EL (cell line): ENCODE measurements at places on chromosomes 5 and 9.

DNA sequence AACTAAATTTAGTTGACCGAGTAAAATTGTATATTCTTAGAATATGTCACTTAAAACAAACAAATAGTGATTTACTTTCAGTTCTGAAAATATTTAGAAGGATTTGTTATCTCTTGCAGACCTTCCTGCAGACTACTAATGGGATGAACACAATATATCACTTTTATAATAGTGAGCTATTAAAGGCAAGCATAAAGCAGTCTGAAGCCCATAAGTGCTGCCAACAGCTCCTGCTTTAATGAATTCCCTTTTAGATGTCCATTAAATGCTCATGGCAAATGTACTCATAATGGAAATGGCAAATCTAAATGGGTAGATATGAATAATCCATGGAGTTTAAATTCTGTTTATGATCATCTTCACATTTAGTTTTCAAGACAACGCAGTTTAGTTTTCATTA is 170.2 kb downstream of the RANBP17 start:
- no peak for DNase-seq

GRCh38 chr5:173202266-173202875 is 32.6 kb downstream of the NKX2-5 start:
- DNase-seq: no peak

DNA sequence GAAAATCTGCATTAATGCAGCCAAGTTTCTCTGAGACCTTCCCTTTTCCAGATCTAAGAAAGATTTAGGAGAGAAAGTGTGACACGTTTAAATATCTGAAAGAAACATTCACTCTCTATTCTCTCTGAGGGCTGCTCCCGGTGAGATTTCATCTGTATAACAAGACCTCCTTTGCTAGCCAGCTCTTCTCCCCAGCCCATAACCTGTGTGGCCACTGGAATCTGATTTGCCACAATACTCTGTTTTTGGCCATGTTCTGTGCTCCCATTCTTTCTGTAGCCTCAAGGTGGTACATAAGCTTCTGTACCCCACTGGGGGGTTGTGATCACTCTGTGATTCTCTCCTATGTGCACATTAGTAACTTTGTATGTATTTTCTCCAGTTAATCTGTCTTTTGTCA is 291.0 kb upstream of the SEMA6A start:
- no peak for DNase-seq

- peak; percentile 16 for DNase-seq
Measured at GRCh38 chr5:54702470-54702869, 184.9 kb downstream of the SNX18 start.

GRCh38 chr5:110853267-110853666 is 114.5 kb downstream of the SLC25A46 start:
- DNase-seq: peak; percentile 36

DNA sequence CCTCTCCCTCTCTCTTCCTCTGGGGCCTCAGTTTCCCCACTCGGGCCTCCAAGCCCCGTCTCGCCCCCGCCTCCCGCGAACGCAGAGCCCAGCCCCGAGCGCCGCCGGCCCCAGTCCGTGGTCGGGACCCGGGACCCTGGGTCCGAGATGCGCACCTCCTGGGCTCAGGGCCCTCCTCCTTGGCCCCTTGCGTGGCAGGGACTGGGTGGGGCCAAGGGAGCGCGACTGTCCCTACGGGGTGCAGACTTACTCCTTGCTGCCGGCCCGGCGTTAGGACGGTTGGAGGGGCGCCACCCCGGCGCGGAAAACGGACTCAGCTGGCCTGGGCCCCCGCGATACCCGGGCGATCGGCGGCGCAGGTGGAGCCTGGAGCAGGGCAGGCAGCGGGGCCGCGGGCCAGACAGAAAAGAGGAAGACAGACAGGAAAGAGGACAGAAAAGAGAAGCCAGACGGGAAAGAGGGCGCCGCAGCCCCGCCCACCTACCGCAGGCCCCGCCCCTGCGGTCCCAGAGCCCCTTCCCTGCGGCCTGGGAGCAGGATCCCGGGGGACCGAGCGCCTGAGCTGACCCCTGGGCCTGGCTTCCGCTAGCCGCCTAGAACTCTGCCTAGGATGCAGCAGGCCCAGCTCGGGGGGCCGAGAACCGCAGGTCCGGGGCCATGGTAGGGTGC is at the start of gene GBGT1:
TSS of gene GBGT1 (minus strand) at position 411 of the 669 bp plus-strand sequence. CDS start 1,502 bp downstream, outside the sequence.
- peak; percentile 45 for DNase-seq

DNA sequence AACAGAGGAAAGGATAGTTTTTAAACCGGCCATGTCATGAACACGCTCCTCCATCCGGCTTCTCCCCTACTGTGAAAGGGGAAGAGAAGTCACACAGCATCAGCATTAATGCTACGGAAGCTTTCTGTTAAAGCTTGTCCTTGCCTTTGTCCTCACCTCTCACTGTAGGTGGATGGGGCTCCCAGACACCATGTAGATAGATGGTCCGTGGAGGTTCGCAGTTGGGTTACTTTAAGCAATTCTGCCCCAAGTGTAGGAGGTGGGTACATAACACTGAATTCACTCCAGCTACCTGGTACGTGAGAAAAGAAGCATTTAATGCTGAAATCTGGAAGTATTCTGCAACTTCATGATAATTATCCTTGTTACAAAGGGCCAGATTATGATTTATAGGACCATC is 165.8 kb downstream of the BAAT start:
- no peak for DNase-seq

- DNase-seq: no peak
Measured at GRCh38 chr5:77777281-77777892, 1.2 kb upstream of the TBCA start.

DNA sequence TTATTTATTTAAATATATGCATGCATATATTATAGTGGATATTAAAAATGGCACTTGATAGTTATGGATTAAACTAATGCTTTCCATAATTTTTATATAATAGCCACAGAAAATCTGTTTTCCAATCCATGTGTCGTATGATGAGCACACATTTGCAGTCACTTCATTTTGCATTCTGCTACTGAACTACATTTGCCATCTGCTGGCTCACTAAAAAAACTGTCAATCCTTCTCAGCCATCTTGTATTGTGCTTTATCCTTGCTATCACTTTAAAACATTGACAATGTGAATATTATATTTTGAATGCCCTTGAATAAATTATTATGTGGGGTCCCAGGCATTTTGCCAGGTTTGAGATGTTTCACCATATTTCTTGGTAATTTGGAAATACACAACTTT is 586.6 kb downstream of the DNAH5 start:
- no peak for DNase-seq

- DNase-seq: no peak
Measured at GRCh38 chr5:16521521-16522483, 56.2 kb upstream of the ZNF622 start.

- DNase-seq: no peak
Measured at GRCh38 chr9:115653171-115653606, 500.4 kb upstream of the PAPPA start.

DNA sequence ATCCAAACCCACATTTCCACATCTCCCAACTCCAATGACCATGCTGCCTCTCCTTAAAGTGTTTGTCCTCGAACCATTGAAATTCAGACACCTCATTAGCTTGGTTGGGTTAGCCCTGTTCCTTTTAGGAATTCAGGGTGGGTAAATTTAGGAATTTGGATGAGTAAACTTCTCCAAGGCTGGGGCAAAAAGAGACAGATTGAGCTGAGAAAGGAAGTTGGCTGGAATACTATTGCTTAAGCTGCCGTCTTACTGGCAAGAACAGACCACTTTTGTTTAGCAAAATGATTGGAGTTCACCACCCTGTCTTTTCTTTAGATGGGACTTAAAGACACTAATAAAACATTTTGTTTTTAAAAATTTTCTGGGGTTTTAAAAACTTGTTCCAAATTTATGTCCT is 143.6 kb upstream of the GDNF start:
- DNase-seq: no peak

DNA sequence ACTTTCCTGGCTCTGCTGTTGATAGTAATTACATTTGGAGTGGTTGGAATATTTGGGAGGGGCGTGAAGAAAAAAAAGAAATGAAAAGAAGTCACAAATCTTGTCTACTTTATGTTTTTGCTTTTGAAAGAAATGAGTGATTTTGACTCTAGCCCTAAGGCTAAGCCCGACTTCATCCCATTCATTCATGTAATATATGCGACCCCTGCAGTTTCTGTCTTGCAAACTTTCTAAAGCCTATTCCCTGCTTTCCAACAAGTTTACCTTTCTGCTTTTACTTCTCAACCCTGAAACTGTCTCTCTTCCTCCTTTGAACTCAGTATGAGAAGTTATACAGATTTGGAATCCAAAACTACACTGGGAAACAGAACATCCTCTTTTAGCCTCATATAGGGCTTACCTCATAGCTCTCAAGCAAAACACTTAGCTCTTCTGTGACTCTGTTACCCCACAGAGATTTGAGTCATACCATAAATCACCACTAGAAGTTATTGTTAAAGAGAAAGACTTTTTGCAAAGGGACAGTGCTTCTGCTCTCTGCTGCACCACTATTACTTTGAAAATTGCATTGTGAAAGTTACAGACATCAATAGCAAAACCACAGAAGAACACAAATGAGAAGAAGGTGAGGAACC is 1.6 kb downstream of the CFAP95 start:
- peak; percentile 23 for DNase-seq

- peak; percentile 77 for DNase-seq
Measured at GRCh38 chr9:36136272-36136893, at the start of gene GLIPR2. GLIPR2 (plus strand) TSS chr9:36136733; CDS start chr9:36136779, 46 bp downstream.

GRCh38 chr9:33676746-33677505 is 118.4 kb upstream of the PRSS3 start:
- DNase-seq: peak; percentile 23

GRCh38 chr5:144945503-144945902 is 774.8 kb downstream of the KCTD16 start:
- no peak for DNase-seq

GRCh38 chr5:21071421-21071820 is 1083.4 kb upstream of the CDH18 start:
- DNase-seq: no peak

DNA sequence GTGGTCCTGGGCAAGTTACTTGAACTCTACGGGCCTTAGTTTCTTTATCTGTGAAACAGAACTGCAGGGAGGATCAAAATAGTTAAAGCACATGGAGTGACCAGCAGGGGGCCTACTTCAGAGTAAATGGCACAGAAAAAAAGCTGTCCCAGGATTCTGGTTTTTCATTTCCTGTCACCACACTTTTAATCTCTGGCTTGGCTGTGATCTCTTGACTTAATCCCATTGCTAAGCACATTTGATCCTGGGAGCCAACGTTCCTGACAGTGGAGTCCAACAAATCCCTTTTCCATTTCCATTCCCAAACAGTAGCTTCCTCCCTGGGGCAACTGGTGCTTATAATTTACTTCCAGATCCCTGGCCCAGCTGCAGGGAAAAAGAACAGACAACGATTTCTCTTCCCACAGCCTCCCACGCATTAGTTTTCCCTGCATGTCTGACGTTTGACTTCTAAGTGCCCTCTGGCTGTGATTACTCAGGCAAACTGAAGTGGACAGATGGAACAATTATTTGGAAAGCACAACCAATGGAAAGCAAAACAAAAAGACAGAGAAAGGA is 136.5 kb upstream of the STK32A start:
- DNase-seq: peak; percentile 62

- DNase-seq: no peak
Measured at GRCh38 chr5:36938129-36938528, 61.6 kb downstream of the NIPBL start.

GRCh38 chr5:32572778-32573480 is 12.4 kb upstream of the SUB1 start:
- DNase-seq: no peak

- no peak for DNase-seq
Measured at GRCh38 chr5:162052676-162053075, 14.9 kb upstream of the GABRG2 start.

DNA sequence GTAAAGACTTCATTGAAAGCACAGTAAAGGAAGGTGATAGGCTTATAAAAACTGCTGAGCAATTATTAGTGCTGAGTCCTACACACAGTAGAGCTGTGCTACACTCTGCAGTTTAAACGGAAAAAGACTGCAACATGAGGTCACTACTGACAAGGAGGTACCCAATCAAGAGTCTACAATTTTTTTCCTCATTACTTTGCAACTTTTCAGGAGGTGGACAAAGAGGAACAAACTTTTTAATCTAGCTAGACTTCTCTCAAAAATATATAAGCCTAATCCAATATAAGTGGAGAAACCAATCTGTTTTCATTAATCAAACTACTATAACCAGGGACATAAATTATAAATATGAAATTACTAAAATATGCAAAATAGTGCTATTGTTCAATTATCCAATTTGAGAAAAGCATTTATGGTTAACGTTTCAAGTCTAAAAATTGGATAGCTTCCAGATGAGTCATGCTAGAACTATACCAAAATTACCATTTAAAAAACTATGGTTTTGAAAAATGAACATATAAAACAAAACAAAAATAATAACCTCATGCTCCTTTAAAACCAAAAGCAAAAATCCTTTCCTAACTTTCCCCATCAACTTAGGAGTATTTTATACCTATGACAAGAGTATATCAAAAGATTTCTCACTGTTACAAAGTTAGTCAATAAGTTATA is 37.7 kb downstream of the FAM13B start:
- DNase-seq: peak; percentile 47

DNA sequence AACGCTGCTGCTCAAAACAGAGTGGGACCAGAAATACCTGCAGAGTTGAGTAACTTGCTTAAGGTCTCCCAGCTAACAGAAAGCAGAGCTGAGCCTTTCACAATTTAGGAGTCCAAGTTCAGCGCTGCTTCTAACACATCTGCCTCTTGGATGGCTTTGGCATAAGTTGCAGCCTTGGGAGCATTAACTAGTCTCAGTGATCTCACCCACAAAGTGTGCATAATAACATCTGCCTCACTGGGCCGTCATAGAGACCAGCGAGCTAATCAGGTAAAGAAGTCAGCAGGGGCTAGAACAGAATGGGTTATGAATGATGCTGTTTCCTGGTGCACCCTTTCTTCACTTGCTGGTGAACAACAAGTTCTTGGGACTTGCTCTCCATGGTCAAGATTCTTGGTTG is 36.5 kb downstream of the WWC1 start:
- peak; percentile 43 for DNase-seq

DNA sequence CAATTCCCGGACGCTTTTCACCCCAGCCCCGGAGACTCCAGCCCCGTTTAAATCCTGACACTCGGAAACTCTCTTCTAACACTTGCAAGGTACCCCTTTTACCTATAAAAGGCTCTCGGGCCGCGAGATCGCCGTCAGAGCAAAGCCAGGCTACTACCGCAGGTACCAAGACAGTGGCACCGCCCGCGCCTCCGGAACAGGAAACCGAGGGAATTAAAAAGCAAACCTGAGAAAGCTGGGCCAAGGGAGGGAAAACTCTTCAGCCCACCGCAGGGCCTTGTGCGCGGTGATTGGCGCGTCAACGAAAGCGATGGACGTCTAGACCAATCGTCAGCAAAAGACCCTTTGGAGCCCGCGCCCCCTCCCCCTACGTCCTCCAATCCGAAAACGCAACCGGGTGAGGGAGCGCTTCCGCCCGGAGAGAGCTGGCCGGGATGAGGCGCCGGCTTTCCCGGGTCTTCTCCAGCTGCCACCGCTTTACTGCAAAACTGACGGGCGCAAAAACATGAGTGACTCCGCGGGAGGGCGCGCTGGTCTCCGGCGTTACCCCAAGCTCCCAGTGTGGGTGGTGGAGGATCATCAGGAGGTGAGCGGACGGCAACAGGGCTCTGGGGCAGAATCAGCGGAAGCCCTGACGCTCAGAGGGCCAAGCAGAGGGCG is at the start of the genes C5orf22 and DROSHA:
TSS of gene C5orf22 (plus strand) at position 414 of the 660 bp plus-strand sequence. CDS start at position 506, 92 bp downstream.
TSS of gene DROSHA (minus strand) at position 206 of the 660 bp plus-strand sequence. CDS start 3,034 bp downstream, outside the sequence.
- peak; percentile 98 for DNase-seq

- DNase-seq: no peak
Measured at GRCh38 chr5:81184749-81185110, 48.4 kb upstream of the CKMT2 start.

- DNase-seq: no peak
Measured at GRCh38 chr5:158351485-158352125, 492.7 kb upstream of the CLINT1 start.

GRCh38 chr5:165157219-165157618 is 1651.8 kb downstream of the MAT2B start:
- no peak for DNase-seq

- DNase-seq: no peak
Measured at GRCh38 chr9:81146241-81146640, 543.1 kb downstream of the TLE1 start.
